ENCODE measurements at places on chromosomes 7 and 10.

DNA sequence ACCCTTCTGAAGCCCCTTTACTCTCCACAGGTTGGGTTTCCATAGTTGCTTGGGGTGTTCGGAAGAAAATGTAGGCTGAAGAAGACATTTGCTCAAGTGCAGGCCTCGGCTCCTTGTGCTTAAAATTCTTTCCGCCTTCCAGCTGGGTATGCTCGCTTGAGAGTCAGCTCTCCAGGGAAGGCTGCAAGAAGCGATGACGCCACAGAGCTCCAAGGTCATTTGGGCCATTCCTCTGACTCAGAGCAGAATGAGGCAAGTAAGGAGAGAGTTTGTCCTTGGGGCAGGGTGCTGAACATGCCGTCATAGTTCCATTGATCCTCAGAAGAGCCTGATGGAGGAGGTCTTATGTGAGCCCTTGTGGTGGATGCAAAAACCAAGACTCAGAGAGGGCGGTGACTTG, 27.4 kb upstream of the HSPA12A start:
- peak; percentile 47 for DNase-seq

GRCh38 chr10:30284865-30285594, 64.0 kb downstream of the MTPAP start:
- DNase-seq, result peak; percentile 19

DNA sequence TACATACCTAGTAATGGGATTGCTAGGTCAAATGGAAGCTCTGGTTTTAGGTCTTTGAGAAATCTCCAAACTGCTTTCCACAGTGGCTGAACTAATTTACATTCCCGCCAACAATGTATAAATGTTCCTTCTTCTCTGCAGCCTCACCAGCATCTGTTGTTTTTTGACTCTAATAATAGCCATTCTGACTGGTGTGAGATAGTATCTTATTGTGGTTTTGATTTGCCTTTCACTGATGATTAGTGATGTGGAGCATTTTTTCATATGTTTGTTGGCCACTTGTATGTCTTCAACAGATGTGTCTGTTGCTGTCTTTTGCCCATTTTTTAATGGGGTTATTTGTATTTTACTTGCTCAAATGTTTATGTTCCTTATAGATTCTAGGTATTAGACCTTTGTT, 675.5 kb downstream of the SUGCT start:
- DNase-seq, result peak; percentile 70

DNA sequence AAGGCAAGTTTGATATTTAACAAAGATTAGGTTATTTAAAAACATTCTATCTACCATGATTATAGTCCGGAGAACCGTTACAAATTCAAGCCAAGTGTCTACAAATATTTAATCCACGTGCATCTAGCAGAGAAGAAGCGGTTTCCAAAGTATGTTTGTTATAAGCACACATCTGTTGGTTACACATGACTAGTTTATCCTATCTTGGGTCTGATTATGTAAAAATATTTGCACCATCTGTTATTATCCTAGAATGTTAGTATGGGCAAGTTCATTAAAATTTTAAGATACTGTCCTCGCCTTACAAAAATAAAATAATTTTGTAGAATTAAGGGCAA, 289.2 kb upstream of the VSTM2A start:
- no peak for DNase-seq

GRCh38 chr10:3820255-3820654, 35.2 kb upstream of the KLF6 start:
- DNase-seq, result no peak

DNA sequence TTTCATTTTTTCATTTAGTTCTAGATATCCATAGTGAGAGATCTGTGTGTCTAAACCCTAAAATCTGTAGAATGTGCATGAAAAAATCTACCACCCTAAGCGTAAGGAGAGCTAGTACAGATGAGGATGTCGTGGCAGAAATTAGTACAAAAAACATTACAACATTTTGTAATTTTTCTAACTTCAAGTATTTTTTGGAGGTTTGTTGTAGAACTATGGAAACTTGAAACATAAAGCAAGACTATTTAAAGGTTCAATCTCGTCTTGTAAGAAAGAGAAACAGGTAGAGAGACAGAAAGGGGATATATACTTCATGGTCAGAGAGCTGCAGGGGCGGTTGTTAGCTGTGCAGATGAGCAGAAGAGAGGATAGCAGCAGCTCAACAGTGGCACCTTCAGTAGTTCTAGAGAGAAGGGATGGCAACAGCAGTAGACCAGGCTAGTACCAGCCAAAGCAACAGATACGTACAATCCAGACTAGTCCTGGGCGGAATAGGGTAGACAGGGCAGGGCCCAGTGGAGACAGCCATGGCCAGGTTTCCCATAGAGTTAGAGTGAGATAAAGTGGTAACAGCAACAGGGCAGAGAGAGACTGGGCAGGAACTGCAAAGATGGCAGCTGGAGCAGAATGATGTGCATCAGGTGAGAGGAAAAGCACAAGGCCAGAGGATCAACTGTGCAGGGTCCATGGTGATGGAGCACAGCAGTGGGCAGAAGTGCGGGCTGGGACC, 145.2 kb downstream of the FRMD4A start:
- DNase-seq, result peak; percentile 86

GRCh38 chr7:117009705-117010361, 56.5 kb downstream of the ST7 start:
- DNase-seq, result no peak

GRCh38 chr7:115340828-115341227, 418.9 kb downstream of the MDFIC start:
- peak; percentile 64 for DNase-seq

- no peak for DNase-seq
Observed at GRCh38 chr10:73398024-73398423, 15.8 kb downstream of the ANXA7 start.

GRCh38 chr7:35705932-35706461, 11.1 kb upstream of the HERPUD2 start:
- DNase-seq, result no peak

- no peak for DNase-seq
Observed at GRCh38 chr10:123275136-123275564, 120.9 kb downstream of the BUB3 start.

GRCh38 chr10:52257692-52258075, 56.4 kb upstream of the DKK1 start:
- DNase-seq, result no peak

GRCh38 chr7:81973117-81973516, 203.3 kb upstream of the HGF start:
- DNase-seq, result no peak

DNA sequence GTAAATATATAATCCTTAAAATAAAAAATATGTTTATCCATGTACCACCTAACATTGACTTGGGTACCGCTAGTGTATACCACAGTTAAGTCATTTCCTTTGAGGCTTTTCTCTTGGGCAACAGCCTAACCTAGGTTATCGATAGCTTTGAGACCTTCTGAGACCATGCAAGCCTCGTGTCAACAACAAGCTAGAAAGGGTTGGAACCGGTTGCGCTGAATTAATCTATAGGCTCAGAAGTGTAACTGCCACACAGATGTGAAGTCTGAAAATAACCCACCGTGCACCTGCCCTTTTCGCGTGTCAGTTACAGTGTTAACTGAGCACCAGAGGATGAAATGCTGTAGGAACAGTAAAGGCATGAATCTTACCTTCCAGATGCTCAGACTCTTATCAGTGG, 59.8 kb downstream of the ARID5B start:
- no peak for DNase-seq

DNA sequence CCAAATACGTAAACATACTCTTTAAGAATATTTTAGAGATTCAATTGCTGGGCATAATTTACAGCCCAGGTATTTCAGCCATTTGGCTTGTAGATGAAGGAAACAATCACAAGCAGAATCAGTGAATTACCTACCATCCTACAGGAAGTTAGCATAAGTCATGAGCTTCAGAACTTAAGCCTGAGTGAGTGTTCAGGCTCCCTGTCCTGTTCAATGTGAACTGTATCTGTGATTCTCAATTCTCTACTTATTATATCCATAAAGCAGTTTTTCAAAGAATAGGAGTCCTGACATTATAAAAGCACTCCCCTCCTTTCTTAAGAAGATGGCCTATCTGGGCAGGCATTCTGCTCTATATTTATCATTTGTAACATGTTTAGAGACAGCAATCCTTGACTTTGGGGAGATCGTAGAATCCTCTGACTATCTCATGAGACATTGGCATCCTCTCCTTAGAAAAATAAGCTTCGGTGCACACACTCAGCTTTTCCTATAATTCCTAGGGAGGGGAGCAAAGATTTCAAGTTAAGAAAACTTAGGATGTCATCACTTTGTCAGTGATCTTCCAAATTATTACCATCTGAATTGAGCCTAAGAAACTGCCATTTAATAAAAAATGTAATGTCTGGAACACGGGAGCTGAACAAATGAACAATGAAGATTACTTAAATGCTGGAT, 645.2 kb upstream of the IGFBP3 start:
- peak; percentile 84 for DNase-seq

- no peak for DNase-seq
Observed at GRCh38 chr7:33422141-33422540, 292.8 kb downstream of the BBS9 start.

DNA sequence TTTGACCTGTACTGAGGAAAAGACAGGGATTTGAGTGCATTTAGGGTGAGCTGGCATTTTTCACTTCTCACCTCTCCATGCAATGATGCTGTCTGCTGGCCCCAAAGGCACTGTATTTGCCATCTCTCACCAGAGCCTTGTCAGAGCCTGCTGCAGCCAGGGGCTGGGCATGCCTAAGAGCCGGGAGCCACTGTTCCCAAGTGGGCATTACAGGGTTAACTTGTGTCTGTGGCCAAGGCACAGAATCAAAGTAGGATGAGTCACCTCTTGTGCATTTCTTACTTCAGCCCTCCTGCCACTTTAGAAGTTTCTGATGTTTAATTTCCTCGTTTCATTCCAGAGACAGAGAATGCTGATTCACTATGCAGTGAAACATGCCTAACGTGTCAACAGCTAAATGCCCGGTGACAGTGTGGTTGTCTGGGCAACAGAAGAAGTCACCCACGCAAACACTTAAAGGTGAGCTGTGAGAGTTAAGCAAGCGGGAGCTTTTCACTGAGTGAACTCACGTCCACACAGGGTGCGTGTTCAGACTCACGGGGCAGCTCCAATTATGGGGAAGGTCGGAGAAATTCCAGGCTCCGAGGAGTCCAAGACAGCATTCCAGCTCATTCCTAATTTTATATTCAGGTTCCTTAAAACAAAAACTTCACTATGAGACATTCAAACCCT, 57.1 kb upstream of the IGFBP3 start:
- DNase-seq, result peak; percentile 98

- DNase-seq, result peak; percentile 81
Observed at GRCh38 chr7:32507414-32507813, 12.1 kb downstream of the AVL9 start.

GRCh38 chr7:39634478-39634805, 11.1 kb downstream of the RALA start:
- DNase-seq, result no peak

DNA sequence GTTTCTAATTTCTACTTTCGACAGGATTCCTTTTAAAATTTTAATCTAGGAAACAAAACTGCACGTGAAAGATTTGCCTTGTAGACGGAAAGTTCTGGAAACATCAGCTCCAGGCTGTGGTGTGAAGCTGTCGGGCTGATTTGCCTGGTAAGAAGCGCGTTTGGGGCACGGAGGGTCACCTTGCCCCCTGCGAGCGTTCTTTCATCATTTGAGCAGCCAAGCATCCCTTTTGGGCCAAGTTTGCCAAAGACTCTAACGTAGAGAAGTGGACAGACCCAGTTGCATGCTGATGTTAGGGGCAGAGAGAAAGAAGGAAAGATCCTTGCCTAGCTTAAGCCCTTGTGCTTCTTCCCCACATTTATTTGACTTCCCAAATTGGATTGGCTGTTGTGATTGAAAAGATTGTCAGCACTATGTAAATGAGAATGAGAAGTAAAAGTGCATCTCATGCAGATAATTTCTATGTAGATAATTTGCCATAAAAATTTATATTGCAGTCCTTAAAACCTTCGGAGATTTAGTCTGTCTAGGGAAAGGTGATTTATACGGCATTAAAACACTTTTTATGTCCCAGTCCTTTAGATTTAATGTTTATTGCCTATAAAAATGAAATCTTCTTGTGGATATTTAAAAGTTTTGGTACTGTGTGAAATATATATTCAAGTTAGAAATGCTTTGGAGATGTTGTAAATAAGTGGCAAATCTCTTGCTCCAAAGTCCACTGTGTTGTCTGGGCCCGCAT, 76.1 kb downstream of the CUX1 start:
- DNase-seq, result no peak

- no peak for DNase-seq
Observed at GRCh38 chr10:88851706-88852105, at the start of gene ANKRD22. TSS of gene ANKRD22 (minus strand) at chr10:88851844. CDS start at chr10:88851607, 237 bp downstream.

GRCh38 chr7:156656598-156656997, 16.0 kb downstream of the RNF32 start:
- no peak for DNase-seq

DNA sequence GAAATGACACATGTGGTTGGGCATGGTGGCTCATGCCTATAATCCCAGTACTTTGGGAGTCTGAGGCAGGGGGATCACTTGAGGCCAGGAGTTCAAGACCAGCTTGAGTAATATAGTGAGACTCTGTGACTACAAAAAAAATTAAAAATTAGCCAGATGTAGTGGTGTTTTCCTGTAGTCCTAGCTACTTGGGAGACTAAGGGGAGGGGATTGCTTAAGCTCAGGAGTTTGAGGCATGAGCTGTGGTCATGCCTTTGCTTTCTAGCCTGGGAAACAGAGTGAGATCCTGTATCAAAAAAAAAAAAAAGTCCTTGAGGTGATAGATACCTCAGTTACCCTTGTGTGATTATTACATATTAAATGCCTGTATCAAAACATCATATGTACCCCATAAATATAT, 116.7 kb downstream of the SLC25A40 start:
- DNase-seq, result no peak

GRCh38 chr7:101017064-101017777, 2.7 kb upstream of the MUC17 start:
- peak; percentile 85 for DNase-seq

- DNase-seq, result no peak
Observed at GRCh38 chr10:83625831-83626360, 513.4 kb upstream of the GHITM start.

DNA sequence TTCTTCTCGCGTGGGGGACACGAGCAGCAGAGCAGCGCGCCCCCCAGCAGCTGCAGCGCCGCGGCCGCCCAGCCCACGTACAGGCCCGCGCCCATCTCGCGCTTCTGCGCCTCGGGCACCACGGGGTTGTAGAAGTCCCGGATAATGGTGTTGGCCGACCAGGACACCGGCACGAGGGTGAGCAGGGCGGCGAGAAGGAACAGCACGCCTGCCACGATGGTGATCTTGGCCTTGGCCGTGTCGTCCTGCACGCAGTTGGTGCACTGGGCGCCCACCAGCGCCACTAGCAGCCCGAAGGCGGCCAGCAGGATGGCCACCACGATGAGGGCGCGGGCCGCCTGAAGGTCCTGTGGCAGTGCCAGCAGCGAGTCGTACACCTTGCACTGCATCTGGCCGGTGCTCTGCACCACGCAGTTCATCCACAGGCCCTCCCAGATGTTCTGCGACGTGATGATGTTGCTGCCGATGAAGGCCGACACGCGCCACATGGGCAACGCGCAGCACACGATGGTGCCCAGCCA, 529 bp downstream of the CLDN3 start:
- DNase-seq, result no peak

- peak; percentile 17 for DNase-seq
Observed at GRCh38 chr7:37081436-37081835, 357.1 kb upstream of the AOAH start.

Data from fibroblast of skin of scalp (primary cell).